ENCODE measurements at places on chromosomes 1 and 21.
A peak's percentile ranks its signal among the peaks of the same experiment; 100 is the strongest.

GRCh38 chr21:26776310-26777021 lies 68.7 kb downstream of the ADAMTS1 start:
- no peak for DNase-seq

DNA sequence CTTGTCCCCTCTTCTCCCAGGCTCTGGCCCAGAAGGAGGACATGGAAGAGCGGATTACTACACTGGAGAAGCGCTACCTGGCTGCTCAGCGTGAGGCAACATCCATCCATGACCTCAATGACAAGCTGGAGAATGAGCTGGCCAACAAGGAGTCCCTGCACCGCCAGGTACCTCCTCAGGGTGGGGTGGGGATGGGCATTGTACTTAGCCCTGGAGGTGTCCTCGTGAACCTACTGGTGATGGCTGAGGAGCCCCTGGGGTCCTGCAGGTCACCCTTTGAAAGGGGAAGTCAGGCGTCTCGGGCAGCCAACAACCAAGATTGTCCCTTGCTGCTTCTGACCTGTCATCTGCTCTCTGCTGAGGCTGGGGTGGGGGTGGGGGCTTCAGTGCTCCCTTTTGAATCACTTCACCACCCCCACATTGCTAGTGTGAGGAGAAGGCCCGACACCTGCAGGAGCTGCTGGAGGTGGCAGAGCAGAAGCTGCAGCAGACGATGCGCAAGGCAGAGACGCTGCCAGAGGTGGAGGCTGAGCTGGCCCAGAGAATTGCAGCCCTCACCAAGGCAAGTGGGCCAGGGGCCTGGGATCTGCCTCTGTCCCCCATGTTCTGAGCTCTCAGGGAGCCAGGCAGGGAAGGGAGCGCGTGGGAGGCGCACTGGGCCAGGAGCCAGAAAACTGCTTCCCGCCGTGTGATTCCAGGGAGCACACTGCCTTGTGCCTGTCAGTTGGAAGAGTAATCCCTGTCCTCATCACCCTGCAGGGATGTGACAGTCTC lies 19.7 kb downstream of the PPFIA4 start:
- no peak for DNase-seq

DNA sequence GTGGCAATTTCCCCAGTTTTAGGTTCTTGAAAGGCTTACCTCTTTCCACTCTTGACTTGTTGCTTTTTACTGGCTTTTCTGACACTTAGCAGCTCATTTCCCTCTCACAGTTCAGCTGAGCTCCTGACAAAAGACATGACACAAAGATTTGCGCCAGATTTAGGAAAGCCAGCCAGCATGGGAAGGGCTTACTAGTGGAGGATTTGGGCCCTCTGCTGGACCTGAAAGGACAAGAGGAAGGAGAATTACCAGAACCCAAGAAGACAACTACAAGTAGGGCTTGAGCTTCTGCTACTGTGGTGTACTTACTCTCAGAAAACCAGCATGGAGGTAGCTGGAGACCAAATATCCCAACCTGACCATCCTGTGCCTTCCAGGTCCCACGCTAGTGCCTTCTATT lies 784.5 kb downstream of the BRINP3 start:
- DNase-seq: no peak

- DNase-seq: no peak
Observed at GRCh38 chr1:69076631-69077030, 491.1 kb upstream of the LRRC7 start.

- no peak for DNase-seq
Observed at GRCh38 chr1:3914911-3915310, 14.8 kb upstream of the C1orf174 start.

GRCh38 chr1:38919130-38919529 lies 22.5 kb downstream of the RHBDL2 start:
- no peak for DNase-seq

DNA sequence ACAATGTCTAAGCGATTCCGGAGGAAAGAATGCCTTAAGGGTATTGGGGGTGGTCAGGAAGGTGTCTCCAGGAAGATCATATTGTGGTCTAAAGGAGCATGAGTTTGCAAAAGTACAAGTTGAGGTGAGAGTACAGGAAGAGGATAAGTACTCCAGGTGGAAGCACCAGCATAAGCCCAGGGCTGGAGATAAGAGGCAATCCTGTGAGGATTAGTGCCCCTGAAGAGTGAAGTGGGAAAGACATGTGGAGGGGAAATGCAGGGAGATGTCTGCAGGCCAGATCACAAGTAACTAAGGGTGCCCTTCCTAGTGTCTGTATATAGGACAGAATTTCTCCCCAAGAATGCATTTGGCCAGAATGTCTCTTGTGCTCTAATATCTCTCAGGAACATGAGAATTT lies 188.3 kb upstream of the DPT start:
- no peak for DNase-seq

- DNase-seq: no peak
Observed at GRCh38 chr21:36465478-36465877, 14.4 kb downstream of the CLDN14 start.

GRCh38 chr1:83034851-83035250 lies 964.1 kb downstream of the TTLL7 start:
- no peak for DNase-seq

DNA sequence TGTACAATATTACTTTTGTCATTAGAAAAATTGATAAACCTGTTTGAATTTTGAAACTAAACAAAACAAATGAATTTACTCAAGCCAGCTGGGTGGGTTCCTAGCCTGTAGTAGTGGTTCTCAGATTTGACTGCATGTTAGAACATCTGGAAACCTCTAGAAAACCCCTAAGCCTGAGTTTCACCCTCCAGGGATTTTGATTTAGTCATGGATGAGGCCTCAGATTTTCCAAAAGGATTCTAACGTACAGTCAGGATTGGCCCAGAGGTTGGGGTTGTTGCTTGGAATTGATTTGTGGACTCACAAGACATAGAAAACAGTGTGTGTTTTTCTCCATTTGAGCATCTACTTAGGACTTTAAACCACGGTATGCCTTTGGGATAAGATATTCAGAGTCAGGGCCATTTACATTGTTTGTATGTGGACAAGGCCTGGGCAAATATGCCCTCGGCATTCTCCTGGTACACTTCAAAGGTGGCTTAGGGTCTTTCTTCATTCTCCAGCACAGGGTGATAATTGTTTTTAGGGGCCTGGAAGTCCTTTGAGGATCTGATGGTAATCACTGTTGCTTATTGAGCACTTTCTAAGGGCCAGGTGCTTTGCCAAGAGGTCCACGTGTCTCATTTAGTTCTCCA lies 42.6 kb downstream of the ATP5PO start:
- no peak for DNase-seq

- no peak for DNase-seq
Observed at GRCh38 chr1:12810691-12811408, 19.7 kb downstream of the PRAMEF1 start.

- DNase-seq: no peak
Observed at GRCh38 chr1:33624991-33625870, 152.8 kb downstream of the ZSCAN20 start.

DNA sequence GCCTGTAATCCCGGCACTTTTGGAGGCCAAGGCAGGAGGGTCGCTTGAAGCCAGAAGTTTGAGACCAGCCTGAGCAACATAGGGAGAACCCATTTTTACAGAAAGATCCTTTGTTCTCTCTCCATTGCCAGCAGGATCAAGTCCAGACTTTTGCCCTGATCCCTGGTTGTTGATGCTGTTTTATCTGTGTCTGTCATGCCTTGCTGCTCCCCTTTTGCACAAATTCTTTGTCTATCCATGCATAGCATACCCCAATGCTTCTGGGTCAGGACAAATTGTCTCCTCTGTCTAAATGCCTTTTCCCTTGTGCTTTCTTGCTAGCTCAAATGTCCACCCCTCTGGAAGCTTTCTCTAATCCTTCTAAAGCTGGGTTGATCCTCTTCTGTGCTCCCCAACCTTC lies 25.3 kb upstream of the FAAH start:
- DNase-seq: no peak

DNA sequence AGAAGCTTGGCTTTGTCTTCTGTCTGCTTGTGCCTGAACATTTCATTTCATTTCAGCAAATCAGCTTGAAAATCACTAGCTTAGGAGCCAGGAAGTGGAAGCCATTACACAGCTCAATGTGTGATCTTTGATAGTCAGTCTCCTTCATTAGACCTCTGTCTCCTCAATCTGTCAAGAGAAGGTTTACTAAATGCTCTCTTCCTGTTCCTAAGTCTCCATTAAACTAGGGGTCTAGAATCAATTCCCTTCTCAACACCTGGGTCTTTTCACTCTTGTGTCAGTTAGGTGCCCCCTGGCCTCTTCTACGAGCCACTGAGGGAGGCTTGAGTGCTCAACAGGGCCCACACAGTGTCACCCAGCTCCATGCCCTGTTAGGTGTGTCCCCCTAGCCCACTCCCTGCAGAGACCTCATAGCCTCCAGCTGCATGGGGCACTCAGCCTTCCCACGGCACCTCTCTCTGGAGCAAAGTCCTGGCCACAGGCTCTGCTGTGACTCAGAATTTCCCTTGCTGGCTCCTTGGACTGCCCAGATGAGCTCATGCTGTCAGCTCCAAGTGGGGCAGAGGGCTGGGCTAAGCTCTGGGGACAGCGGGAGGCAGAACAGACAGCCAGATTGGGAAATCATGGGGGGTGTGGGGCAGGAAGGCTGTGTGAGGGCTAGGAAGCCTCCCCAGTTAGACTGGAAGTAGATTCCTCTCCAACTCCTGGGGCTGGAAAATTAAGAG lies 115.7 kb upstream of the IPO9 start:
- no peak for DNase-seq

- no peak for DNase-seq
Observed at GRCh38 chr1:91863498-91863897, 22.5 kb downstream of the TGFBR3 start.

DNA sequence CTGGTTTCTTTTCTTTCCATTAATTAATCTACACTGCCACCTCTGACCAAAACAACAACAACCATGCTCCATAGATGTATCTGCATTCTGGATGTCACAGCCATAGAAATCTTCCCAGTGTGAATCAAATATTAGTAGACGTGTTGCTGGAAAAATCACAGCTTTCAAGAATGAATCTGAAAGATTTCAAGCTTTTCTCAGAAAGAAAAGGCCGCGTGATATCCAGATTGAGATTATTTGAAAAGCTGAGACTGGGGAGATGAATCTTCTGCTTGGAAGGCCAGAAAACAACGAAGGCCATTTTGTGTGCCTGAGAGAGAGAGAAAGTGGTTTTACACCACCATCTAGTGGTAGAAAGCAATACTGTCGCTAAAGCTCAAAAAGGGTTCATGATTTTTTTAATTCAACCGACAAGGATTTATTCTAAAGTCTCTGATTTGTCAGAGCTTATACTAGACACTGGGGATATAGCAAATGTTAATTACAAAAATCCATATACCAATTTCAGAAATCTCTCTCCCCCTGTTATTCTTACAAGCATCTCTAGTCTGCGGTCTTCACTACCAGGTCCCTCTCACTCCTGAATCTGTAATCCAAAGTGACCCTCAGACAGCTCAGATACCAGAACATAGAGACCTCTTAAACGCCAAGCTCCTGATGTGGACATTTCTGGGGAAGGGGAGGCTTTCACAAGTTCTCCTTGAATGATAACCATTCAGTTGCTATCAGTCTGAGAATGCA lies 87.5 kb upstream of the SGIP1 start:
- DNase-seq: no peak

DNA sequence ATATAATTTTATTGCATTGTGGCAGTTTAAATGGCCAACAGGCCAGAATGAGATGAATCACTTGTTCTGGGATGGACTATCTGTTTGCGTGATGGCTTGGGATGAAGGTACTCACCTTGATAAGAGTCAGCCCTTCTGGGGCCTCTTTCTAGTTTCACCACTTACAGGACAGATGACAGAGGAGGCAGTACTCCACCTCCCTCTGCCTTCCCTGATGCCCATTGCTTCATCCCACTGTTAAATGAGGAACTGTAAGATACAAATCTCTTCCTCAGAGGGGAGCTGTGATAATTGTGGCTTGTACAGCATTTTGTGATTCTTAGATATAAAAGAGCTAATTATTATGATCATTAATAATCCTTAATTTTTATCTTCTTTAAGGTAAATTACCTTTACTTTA lies 3.7 kb upstream of the TCHH start:
- DNase-seq: no peak

GRCh38 chr21:29052224-29052623 lies 21.2 kb downstream of the CCT8 start:
- no peak for DNase-seq

GRCh38 chr1:197675583-197676208 lies 99.6 kb downstream of the DENND1B start:
- DNase-seq: no peak

GRCh38 chr21:41545500-41546359 lies 37.8 kb upstream of the TMPRSS2 start:
- no peak for DNase-seq

GRCh38 chr21:22223385-22223784 lies 1225.2 kb downstream of the NCAM2 start:
- DNase-seq: no peak

DNA sequence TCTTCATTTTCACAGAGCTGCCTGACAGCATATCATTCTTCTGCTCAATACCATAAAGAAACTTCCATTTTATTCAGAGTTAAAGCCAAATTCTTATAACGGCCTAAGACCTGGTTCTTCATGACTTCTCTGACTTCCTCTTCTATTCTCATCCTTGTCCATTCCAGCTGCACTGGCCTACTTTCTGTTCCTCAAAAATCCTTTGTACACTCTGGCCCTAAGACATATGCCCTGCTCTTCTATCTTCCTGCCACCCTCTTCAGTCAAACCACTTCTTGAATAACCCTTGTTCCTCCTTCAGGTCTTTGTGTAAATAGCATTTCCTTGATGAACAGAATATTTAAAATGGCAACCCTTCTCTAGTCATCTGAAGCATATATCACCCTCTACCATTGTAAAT lies 1338.7 kb upstream of the ADGRL2 start:
- no peak for DNase-seq

- no peak for DNase-seq
Observed at GRCh38 chr21:18460979-18461378, 57.4 kb upstream of the TMPRSS15 start.

GRCh38 chr1:19074361-19074901 lies 118.0 kb upstream of the IFFO2 start:
- DNase-seq: peak; percentile 42

DNA sequence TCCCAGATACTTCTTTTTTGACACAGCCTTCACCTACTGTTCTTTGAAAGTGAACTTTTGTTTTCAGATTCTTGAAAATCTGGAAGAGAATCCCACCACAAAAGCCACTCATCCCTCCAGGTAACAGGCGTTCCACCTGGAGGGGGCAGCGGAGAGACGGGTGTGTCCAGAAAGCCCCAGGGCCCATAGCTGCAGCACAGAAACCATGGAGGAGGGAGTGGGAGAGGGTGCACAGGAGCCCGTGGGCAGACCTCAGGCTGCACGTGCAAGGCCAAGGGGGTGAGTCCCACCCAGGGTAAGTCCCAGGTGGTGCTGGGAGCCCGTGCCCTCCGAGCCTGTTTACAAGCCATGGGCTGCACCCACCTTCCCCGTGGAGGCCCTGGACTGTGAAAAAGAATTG lies 86.5 kb downstream of the PSMG1 start:
- no peak for DNase-seq

GRCh38 chr1:209104646-209105045 lies 478.9 kb upstream of the CAMK1G start:
- DNase-seq: no peak

All from activated T-cell treated with anti-CD3 and anti-CD28 coated beads for 1 hour (primary cell).